ENCODE measurements at places on chromosomes 1 and 21. TPM values are rescaled to one million over a fixed set of nuclear protein-coding genes. Genes with fewer than 3 reads are reported as not detected.

MARK1 gene
- polyA plus RNA-seq, result 13.1 TPM

GRCh38 chr1:61531716-61532115 lies 193.2 kb downstream of the TM2D1 start:
- DNase-seq, result no peak

DNA sequence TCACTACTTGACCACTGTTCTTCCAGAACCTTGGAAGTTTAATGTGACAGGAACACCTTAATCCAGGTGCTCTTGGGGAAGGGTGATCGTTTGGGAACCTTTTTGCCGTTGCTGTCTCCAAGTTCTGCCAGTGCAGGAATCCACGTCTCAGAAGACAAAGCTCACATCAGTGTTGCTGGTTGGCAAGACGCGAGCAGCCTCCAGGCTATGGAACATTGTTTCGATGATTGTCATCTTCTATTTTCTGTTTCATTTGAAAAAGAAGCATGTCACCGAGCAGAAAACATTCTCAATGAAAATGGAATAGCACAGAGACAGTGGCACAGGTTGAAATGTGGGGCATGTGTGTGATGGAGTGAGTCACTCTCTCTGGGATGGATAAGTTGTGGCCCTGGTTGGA lies 11.7 kb downstream of the STUM start:
- DNase-seq, result no peak

GRCh38 chr1:224266105-224266914 lies 63.7 kb downstream of the NVL start:
- DNase-seq, result no peak

DNA sequence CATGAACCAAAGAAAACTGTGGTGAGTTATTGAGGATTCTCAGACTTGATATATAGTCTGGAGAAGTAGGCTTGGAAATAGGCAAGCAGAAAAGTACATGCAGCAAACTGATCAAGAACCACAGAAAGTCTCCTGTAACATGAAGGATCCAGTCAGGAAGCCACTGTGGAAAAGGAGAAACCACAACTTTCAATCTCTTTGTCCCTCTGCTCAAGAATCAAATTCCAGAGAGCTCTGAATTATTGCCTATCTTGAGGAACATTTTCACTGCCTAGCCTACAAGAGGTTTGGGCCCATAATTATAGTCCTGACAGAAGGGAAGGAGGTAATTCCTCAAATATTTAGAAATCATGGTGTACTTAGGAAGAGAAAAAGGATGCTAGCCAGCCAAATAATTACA lies 43.0 kb upstream of the ADAMTS1 start:
- no peak for DNase-seq

All from heart left ventricle (tissue), 16 donors.